A673 (cell line): ENCODE measurements at places on chromosomes 3 and 15. TPM values are rescaled to one million over a fixed set of nuclear protein-coding genes. Genes with fewer than 3 reads are reported as not detected.

RTP1 gene
- not detected in 2 replicates for total RNA-seq

DNA sequence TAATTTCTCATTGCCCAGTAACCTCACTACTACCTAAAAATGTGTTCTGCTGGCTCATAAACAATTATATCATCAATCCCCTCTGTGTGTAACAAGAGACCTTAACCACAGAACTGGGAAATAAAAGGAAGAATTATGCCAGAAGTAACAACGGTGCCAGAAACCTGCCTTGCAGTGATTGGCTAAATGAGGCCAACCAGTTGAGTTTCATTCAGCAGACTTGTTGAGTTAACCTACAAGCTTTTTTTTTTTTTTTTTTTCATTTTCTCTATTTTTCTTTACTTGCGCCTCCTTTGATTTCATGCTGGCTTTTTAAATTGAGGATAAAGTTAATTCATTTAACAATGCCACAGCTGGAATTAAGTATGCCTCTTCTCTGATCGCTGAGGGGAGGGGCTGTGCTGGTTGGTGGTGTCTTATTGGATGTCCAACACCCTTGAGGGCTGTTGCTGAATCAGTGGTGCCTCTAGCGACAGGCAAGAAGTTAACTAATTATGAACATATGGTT is 30.0 kb upstream of the GMNC start:
- DNase-seq: peak; percentile 87

DNA sequence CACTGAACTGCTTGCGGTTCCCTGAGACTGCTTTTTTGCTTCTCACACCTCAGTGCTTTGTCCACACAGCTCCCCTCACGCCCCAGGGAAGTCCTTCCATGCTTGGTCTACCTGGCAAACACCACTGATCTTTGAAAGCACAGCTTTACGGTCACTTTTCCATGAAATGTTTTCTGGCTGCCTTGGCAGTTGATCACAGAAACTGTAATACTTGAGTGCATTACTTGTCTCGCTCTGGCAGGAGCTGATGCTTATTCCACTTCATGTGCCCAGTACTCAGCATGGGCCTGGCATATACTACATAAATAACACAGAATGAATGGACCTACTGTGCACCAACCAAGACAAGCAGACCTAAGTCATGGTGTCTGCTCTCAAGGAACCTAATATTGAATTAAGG is 121.1 kb downstream of the MEX3B start:
- DNase-seq: no peak

DNA sequence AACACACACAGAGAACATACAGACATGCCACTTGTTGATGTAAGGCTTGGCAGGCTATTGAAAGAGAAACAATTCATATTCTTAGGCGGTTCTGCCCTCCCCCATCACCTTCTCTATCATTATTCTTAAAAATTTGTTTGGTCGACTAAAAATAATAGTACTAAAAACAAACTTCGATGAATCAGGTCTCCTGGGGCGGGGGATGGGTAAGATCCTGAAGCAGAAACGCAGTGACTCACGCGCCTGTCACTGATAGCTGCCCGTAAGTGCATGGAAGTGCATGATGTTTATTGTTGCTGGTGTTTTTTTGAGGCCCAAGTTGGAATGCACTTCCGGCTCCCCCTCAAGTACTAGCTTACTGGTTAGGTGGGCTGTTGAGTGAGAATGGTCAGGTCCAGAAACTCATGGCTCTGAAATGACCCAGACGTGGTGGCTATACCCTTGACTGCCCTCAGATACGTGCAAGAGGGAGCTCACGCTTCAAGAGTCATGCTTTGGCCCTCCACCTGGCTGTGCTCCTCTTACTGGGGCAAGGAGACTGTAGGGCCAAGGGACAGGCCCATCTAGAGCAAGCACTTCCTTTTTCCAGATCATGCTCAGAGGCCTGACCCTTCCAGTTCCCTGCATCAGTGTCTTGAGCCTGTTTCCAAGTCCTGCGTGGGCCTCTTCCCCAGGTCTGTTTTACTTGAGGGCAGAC is 10.9 kb downstream of the SMAD3 start:
- no peak for DNase-seq
